ENCODE measurements at places on chromosomes 16 and 17.

DNA sequence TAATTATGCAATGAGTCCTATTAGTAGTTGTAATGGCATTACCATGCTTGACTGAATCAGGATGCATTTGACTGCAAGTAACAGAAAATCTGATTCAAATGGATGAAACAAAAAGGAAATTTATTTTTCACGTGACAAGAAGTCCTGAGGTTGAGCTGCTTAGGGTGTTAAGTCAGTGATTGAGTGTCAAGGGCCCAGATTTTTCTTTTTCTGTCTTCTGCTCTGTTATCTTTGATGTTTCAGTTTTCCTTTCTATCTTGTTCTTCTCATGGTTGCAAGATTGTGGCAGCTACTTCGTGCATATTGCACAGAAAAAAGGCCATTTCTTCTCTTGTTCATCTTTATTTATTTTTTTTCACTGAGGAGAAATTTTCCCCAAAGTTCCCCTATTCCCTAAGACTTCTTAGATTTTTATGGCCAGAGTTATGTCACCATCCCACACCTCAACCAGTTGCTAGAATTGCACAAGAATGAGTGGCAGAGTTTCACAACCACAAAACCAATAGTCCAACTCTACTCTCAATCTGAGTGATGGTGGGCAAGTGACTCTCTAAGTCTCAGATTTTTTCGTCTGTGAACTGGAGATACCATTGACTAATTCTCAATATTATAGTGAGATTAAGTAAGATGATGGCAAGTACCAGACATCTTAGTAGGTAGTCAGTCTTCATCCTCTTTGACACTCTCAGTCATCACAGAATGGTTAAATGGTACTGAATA, 15.7 kb upstream of the GPR139 start:
- DNase-seq = no peak

GRCh38 chr16:25224731-25225319, 8.1 kb downstream of the AQP8 start:
- no peak for DNase-seq

DNA sequence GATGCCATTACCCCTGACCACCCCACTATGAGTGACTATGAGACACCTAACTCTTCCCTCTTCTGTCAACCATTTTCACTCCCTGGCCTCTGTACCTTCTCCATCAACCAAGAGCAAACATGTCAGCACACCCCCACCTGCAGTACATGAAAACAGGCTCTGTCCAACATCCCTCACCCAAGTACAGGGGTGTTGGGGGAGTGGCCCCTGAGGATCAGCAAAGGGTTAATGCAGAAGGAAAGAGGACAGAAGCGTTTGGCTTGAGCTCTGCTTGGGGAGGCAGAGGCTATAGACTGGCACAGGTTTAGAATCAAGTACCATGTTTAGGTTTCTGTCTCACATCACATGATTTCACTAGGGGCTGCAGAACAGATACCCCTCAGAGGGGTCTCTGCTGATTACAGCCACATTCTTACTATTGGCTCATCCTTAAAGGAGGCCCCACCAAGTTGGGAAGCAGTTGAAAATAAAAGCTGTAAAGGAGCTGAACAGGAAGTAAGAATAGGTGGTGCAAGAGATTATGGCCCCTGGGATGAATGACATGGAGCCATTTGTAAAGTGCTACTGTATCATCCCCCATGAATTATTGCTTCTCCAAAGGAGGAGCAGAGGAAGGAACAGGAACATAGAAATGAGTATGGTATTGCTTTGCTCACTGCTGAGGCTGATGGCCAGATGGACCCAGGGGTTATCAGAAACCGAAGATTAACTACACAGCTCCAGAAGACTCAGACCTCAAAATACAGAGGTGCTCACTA, 2.4 kb upstream of the PSMC3IP start:
- DNase-seq = no peak

GRCh38 chr17:66904760-66905624, 59.5 kb upstream of the CACNG4 start:
- DNase-seq = peak; percentile 42

DNA sequence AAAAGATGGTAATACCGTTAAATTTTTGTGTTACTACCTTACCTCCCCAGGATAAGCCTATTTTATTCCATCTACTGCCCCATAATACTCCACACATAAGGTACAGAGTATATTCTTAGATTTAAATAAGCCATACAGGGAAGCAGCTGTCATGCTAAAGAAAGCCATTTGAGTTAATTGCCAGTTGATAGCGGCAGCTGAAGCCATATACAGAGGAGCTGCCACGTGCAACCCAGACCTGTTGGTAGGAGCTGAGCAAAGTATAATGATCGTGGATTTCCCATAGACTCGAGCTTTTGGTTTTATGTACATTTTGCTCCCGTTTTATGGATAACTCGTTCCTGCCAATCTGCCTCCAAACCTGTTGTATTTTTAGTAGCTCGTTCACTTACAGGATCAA, 12.0 kb downstream of the CPSF4L start:
- no peak for DNase-seq

DNA sequence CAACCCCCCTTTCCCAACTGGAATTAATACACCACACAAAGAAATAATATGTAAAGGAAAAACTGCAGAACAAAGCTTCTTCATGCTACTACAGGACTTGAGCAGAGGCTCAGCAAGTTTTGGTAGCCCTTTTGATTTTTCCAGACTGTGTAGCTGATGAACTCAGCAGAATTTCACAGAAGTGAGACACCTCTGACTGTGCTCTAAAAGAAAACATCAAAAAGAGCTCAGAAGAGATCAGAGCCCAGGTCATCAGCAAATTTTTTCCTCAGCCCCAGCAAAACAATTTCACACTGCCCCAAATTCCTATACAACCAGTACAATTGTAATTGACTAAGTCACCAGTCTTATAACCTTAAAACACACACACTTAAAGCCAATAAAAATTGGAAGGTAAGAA, 38.0 kb downstream of the TTC19 start:
- DNase-seq = no peak

DNA sequence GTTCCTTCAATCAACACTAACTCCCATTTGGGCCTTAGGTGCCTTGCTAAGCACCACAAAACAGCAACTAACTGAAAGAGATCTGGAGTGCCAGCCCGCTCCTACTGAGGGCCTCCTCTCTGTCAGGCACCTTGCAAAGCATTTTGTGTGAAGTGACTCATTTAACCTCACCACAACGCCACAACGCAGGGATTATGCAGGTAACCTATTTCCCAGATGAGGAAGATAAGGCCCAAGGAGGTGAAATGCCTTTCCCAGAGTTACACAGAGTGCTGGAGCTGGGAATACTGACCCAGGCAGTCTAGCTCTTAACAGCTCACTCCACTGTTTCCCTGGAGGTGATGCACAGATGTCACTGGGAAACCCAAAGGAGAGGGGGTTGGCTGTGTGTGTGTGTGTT, 32.8 kb downstream of the DRC3 start:
- no peak for DNase-seq

DNA sequence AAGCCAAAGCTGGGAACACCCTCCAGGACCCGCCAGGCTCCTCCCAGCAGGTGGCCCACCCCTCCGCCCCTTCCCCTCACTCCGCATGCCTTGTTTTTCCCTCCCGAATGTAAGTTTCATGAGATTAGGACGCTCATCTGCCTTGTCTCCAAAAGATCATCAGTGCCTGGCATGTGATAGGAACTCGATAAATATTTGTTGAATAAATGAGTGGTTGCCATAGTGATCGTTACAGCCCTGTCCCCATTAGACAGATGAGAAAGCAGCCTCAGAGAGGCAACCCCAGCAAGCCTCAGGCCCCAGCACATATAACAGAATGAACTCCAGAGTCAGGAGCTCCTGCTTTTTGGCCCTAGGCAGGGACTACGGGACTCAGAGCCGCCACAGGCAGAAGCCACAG, 5.0 kb downstream of the CAMKK1 start:
- no peak for DNase-seq

GRCh38 chr17:15482476-15482875, 15.1 kb upstream of the CDRT4 start:
- DNase-seq = no peak

GRCh38 chr16:49623501-49624266, 232.2 kb downstream of the ZNF423 start:
- no peak for DNase-seq

Measured in fibroblast of skin of scalp (primary cell).